ENCODE measurements at places on chromosomes 3 and 15.
A peak's percentile ranks its signal among the peaks of the same experiment; 100 is the strongest.

DNA sequence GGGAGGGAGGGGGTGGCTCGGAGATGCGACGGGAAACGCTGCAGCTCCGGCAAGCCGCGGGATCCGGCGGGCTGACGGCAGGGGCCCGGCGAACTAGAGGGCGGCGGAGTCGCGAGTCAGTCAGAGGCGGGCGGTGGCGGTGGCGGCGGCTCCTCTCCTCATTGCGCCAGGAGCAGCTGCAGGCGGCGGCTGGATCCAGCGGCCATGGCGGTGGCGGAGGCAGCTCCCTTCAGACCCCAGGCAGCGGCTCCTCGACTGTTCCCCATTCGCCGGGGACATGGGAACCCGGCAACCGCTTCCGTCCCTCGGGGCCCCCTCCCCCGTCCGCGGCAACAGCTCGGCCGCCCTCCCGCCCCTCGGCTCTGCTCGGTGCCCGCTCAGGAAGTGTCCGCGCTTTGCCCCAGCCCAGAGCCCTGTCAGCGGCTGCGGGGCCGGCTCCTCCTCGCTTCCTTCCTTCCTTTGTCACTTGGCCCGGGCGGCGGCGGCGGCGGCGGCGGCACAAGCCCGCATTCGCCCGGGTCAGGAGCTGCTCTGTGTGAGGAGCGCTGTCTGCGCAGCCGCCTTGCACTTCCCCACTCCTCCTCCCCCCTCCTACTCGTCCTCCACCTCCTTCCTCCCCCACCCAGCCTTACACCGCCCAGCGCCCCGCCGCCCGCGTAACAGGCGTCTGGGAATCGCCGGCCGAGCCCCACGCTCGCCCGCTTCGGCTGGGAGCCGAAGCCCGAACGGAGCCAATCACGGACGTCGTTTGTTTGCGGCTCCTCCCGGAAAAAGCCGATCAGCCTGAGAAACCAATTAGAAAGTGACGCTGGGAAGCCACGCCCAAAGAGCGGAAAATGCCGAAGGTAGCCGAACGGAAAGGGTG is at the start of gene GSK3B:
TSS of gene GSK3B (minus strand) at position 537 of the 865 bp plus-strand sequence. CDS start 1,013 bp downstream, outside the sequence.
- peak; percentile 72 for DNase-seq

DNA sequence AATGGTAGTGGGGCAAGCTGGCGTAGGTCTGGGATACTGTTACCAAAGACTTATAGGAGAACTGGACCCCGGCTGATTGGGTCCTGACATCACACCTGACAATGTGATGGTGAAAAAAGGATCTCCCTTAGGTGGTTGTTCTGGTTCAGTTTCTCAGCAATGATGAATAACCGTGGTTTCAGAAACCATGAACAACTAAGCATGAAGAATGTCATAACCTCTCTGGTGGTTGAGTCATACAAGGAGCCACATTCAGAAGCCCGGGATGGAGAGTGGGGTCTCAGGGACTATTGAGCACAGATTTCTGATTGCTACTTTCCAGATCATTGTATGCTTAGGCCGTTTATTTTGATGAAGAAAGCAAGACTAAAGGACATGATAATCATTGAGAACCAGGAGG is 17.4 kb downstream of the GPR160 start:
- DNase-seq, result no peak

DNA sequence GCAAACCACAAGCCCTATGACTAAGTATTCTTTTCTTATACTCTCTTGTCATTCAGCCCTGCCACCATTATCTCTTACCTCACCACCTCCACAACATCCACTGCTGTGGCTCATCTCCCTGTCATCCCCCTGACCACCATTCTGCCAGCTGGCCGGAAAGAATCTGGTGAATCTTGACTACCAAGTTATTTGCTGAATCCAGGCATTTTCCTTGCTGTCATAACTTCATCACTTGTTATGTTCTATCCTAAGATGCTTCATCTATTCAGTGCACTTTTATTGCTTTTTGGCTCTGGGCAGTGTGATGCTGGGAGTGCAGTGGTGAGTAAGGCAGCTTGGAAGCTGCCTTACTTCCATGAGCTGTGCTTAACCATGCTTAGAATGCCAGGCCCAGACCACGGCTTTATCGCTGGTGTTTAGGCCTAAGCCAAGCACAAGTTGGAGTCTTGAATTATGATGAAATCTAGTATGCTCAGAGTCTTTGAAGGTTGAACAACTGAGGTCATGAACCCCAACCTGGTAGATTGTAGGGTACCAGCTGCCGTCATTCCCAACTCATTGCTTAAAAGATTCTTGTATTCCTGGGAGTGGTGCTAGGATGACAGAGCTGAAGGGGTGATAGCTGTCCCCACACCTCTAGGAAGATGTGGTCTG is 27.0 kb upstream of the APH1B start:
- DNase-seq, result no peak

GRCh38 chr3:12772462-12772861 is 13.4 kb upstream of the TMEM40 start:
- no peak for DNase-seq

DNA sequence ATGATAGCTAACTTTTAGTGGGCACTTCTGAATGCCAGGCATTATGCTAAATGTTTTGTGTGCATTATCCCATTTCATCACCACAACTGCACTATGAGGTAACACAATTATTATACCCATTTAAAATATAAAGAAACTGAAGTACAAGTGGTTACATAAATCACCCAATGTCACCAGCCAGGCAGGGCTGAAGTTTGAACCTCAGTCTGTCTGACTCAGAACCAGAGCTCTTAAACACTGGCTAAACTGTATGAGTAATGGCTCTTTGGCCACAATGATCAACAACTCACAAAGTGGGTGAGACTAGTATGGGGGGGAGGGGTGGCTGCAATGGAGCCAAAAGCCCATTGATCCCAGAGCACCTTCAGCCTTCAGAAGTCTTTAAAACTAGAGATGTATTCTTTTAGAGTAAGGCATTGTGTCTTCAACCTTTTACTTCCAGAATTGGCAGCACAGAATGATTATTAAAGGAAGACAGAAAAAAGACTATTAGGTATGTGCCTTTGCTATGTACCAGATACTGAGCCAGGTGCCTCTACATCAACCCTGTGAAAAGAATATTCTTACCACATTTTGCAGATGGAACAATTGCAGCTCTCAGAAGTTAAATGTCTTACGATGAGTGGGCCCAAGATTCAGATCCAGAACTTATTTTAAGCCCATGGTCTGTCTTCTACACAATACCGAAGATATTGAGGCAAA is 166.9 kb downstream of the UACA start:
- no peak for DNase-seq

GRCh38 chr3:45682311-45682710 is 6.9 kb upstream of the SACM1L start:
- DNase-seq, result no peak

DNA sequence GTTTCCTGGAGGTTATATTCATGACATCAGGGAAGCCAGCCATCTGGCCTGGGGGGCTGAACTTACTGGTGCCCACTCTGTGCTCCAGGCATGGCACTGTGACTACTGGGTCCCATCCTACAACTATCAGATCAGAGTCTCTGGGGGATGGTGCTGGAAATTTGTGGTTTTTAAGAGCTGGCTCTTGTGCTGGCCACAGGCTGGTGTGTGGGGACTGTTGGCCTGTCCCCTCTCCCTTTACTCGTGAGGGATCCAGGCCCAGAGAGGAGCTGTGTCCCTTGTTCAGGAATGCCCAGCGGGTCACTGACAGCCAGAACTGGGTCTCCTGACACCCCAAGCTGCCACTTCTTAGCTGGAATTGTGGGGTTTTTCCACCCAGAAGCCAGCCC is 44.5 kb upstream of the SEC22A start:
- no peak for DNase-seq

DNA sequence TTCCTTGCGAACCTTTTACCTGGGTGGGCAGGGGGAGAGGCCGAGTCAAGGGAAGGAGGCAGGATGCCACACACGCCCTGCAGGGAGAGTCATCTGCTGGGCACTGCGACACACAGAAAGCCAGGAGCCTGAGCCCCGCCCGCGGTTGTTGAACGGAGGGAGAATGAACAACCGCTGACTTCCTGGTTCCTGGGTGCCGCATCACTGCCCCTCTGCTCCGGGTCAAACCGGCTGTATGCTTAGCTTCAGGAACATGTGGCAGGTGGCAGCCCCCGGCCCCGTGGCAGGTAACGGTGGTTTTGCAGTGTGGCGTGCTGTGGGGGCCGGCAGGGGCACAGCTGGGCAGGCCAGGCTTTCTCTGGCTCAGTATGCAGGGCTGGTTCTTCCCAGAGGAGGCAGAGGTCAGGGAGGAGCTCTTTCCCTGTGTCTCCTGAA is 33.4 kb downstream of the APBA2 start:
- DNase-seq, result no peak

DNA sequence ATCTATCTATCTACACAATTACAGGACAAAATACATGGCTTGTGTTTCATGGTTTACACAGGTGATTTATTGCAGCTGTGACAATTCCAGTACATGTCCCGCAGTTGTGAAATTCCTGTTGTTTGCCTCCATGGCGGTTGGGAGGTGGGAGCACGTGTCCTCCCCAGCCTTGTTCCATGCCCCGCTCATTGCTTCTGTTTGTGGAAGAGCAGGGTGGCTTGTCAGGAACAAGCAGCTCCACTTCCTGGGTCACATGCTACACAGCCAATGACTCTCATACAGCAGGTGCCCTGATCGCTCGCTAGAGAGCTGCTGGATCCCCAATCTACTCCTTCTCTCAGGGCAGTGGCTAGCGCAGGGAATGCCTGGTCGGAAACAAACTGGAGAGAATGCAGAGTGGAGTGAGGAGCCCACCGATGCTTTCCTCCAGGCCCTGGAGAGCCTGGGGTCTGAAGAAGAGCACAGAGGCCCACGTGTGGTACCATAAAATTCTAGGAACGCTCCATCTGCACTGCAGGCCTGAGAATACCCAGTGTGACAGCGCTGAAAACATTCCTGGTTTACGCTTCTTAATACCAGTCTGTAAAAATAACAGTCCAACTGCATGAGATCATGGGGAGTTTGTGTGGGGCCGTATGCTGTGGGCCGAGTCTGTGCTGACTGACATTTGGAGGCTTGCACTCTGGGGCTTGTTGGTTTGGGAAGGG is 270.6 kb upstream of the RGMA start:
- no peak for DNase-seq

GRCh38 chr15:81265256-81265943 is 58.5 kb downstream of the STARD5 start:
- DNase-seq, result no peak

GRCh38 chr15:39746714-39747276 is 35.8 kb downstream of the FSIP1 start:
- no peak for DNase-seq

- DNase-seq, result no peak
Observed at GRCh38 chr15:70319466-70319865, 221.7 kb upstream of the TLE3 start.

GRCh38 chr3:182644013-182644412 is 149.3 kb upstream of the ATP11B start:
- no peak for DNase-seq

- no peak for DNase-seq
Observed at GRCh38 chr3:48514431-48515227, 10.7 kb upstream of the SHISA5 start.

GRCh38 chr3:100682854-100683760 is 26.2 kb upstream of the TFG start:
- DNase-seq, result no peak

DNA sequence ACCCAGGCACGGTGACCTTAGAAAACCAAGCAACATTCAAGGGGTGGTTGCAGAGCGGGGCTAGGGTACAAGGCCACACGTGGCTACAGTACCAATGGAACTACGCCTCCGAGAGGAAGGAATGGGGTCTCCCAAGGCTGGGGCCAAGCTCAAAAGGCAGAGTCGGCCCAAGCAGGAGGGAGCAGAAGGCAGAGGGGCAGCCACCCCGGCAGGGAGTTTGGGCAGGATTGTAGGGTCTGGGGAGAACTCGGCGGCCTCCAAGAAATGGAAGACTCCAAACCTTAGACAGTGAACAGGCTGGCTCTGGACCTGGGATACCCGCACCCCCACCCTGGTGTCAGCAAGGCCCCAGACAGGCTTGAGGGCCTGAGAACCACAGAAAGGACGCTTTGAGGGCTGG is 28.7 kb downstream of the ATRIP start:
- DNase-seq, result no peak

DNA sequence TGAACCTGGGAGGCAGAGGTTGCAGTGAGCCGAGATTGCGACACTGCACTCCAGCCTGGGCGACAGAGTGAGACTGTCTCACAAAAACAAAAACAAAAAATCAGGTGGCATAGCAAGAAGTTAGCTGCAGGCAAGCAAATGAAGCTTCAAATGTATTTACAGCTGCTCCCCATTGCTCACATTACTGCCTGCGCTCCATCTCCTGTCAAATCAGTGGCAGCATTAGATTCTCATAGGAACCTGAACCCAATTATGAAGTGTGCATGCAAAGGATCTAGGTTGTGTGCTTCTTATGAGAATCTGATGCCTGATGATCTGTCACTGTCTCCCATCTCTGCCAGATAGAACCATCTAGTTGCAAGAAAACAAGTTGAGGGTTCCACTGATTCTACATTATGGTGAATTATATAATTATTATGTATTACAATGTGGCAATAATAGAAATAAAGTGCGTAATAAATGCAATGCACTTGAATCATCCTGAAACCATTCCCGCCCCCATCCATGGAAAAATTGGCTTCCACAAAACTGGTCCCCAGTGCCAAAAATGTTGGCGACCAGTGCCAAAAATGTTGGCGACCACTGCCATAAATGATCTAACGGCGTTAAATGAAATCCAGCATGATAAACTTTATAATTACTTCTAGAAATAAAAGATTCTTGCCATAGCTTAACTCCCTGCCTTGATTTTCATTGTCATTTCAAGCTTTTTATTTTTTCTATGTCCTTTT is 616.7 kb upstream of the NAALADL2 start:
- DNase-seq, result no peak

DNA sequence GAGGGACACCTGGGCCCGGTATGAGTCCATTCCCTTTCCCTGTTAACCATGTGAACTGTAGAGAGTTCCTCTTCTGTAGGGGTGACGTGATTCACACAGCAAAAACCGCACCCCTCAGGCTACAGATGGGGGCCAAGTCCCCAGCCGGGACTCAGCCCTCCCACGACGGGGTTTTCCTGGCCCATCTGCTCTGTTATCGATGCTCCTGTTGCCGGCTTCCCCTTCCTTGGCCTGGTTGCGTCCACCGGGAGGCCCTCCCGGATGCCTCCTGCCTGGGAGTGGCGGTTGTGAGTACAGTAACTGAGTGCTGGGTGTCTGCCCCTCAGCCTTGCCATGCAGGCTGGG is 817 bp upstream of the PLXNA1 start:
- DNase-seq, result no peak

DNA sequence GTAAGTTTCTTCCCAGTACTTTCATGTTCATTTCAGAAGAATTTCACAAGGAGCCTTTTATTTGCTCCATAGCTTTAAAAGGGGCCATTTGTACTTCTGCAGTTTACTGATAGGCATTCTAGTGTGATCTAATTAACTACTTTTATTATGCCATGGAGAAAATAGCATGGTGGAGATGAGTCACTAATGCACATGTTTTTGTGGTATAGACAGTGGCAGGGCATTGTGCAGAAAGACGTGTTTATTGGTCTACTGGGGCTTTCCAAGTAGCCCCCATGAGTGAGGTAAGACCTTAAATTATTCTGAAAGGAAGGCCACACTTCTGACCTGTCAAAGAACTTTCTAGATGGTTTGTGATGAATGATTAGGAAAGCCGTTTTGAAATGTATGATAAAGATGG is 810.0 kb upstream of the NR2F2 start:
- no peak for DNase-seq

- DNase-seq, result no peak
Observed at GRCh38 chr15:41578736-41579383, 19.8 kb downstream of the TYRO3 start.

GRCh38 chr3:52480768-52481715 is 14.1 kb upstream of the STAB1 start:
- DNase-seq, result no peak

All from NCI-H1930 (cell line).